ENCODE measurements at places on chromosomes 12 and 14.
A peak's percentile ranks its signal among the peaks of the same experiment; 100 is the strongest.

DNA sequence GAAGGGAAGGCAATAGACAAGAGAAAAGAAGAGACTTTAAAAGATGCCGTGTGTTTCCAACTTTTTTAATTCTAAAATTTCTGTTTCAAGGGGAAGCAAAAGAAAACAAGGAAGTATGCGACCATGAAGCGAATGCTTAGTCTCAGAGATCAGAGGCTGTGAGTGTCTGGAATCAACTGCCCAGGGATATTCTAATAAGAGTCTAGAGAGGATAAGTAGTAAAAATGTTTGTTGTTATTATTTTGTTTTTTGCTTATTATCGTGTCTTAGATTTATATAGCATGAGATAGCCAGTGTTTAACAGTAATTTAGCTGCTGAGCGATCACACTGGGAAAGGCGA lies 421 bp downstream of the FCF1 start:
- no peak for DNase-seq

DNA sequence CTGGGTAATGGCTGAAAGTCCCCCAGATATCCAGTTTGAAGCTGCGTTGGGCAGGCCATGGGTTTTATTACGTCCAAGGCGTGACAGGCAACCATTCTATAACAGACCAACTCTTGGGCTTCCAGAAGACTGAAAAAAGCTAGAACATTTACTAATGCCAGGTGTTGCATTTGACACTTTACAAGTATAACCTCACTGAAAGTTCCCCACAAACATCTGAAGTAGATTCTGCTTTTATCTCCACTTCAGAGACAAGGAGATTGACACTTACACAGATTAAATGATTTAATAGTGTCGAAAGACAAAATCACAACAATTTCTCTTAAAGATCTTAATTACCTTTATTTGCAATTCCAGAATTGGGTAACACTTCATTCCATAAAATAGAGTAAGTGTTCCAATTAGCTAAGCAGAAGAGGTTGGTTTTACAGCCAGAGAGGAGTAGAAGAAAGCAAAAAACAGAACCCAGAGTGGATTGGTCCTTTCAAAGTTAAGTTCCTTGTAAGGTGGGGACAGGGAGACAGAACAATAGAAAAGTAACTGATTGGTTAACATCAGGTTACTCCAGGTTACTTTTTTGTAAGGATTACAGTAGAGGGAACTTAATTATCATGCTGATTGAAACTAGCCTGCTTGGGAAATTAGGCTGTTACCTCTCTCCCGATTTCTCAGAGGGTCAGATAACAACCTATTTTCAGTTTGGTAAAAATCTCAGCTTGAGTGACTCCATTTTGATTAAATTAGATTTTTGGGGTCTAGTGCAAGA lies 11.3 kb downstream of the SOCS2 start:
- no peak for DNase-seq

GRCh38 chr12:102107970-102108369 lies 11.9 kb downstream of the NUP37 start:
- no peak for DNase-seq

DNA sequence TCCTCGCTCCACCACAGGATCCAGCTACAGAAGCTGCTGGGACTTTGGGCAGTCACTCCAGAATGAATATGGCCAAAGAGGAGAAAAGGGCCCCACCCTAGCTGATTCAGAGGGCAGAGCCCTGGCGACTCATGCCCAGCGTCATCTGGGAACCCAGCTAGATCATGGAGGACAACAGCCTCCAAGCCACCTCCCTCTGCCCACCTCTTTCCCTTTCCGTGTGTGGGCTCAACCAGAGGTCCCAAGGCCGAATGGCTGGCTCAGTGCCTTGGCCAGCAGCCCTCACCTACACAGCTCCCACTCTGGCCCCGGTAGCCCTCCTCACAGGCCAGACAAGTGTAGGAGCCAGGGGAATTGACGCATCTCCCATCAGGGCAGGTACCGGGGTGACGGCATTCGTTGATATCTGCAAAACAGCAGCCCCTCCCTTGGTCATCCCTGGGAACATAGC lies 17.4 kb downstream of the ISCA2 start:
- no peak for DNase-seq

GRCh38 chr14:61033855-61034254 lies 52.8 kb downstream of the SLC38A6 start:
- no peak for DNase-seq

GRCh38 chr12:53887006-53887405 lies 51.6 kb upstream of the HOXC13 start:
- no peak for DNase-seq

DNA sequence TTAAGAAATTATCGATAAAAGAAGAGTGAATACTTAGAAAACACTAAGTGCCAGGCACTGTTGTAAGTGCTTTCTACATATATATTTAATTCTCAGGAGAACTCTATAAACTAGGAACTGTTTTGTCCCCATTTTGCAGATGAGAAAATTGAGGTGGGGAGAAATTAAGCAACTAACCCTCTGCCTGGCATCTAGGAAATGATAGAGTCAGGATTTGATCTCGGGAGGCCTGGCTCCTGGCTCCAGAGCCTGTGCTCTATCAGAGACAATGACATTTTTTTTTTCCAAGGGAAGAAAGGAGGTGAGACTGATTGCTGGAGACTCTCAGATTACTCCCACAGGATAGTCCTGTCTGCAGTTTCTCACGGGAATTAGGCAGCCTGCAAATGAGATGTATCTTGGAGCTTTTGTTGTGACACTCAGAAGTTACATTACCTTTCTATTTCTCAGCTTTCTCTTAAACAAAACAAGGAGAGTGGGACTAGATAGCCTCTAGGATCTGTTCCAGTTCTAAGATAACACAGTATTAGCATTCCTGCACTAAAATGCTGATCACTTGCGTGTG lies 1.4 kb upstream of the FAM234B start:
- no peak for DNase-seq

- DNase-seq: no peak
These were observed 39.1 kb upstream of the NUDT4 start for GRCh38 chr12:93338598-93338997.

GRCh38 chr12:84502907-84503787 lies 409.5 kb downstream of the SLC6A15 start:
- peak; percentile 76 for DNase-seq

DNA sequence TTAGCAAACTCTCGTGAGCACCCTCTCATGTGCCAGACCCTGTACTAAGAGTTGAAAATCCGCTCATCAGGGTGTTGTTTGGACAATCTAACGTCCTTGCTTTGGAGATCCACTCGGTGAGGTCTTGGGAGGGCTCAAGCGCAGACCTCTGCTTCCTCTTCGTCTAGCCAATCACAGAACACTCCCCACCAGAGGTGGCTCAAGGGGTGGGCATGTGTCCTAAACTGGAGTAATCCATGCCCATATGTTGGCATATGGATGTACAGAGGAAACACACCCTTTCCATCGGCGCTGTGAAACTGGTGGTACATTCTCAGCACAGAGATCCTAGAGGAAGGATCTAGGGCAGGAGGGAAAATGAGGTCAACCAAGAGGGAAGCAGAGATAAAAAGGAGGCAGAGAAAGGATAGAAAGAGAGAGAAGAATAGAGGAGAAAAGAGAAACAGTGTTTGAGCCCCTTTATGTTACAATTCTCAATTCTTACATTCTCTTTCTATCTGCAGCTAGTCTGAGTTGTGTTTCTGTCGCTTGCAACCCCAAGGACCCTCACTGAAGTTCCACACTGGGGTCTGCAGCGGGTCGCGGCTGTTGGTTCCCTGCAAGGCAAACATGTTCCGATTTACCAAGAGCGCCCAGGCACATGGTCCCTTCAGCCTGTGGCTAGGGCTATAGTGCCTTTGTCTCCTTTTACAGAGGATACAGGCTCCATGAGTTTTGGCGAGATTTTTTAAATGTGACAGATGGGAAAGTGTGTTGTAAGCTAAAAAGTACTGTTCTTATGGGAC lies 40.5 kb downstream of the DLK1 start:
- DNase-seq: no peak

DNA sequence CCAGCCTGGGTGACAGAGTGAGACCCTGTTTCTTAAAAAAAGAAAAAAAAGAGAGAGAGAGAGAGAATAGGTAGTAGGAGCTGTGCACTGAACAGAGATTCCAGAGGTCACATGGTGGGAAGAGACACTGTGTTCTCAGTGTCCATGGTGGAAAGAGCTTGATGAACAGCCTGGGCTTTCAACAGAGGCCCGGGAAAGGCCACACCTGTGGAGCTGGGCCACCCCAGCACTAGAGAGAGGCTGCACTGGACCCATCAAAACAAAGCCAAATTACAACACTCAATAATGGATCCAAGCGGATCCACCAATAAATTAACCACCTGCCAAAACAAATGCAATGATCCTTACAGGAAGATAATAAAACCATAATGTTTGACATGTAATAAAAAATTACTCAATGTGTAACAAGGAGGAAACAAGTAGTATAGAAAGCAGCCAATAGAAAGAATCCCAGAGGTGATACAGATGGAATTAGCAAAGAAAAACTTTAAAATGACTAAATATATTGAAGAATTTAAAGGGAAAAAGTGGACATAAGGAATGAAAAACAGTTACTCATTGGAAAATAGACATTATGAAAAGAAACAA lies 44.8 kb upstream of the BCL2L14 start:
- DNase-seq: no peak

GRCh38 chr12:2335109-2335508 lies 282.3 kb downstream of the CACNA1C start:
- peak; percentile 57 for DNase-seq

- DNase-seq: no peak
These were observed 6.9 kb upstream of the LYZ start for GRCh38 chr12:69341328-69341727.

- DNase-seq: no peak
These were observed 330.7 kb upstream of the DCN start for GRCh38 chr12:91513313-91513712.

- DNase-seq: no peak
These were observed 110.1 kb upstream of the FAR2 start for GRCh38 chr12:29039013-29039412.

GRCh38 chr12:43060742-43061141 lies 471.2 kb upstream of the PRICKLE1 start:
- no peak for DNase-seq

DNA sequence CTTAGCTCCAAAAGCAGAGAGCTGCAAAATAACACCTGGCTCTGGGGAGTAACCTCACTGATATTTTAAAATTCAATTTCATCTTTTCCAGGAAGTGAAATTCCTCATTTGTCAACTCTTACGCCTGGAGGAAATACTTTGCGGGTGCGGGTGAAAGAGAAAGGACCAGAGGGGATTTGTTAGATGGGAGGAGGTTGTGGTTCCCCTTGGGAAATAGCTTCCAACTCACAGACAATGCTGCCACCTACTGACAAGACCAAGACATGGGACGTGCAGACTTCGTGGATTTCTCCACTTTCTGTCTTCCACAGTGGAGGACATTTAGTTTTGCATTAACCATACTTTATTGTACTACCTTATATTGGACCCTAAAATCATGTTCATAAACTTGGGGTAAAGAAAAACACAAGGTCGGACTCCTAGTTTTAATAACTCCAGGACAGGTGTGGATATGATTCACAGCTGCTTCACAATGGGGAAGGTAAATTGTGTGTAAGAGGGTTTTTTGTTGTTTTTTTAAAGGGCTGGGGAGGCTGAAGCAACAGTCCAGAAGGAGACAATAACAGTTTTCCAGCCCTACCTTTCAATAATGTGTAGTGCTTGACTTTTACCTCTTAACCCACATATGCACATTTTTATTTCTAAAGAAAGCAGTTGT lies 10.8 kb downstream of the FBXL14 start:
- DNase-seq: peak; percentile 83

DNA sequence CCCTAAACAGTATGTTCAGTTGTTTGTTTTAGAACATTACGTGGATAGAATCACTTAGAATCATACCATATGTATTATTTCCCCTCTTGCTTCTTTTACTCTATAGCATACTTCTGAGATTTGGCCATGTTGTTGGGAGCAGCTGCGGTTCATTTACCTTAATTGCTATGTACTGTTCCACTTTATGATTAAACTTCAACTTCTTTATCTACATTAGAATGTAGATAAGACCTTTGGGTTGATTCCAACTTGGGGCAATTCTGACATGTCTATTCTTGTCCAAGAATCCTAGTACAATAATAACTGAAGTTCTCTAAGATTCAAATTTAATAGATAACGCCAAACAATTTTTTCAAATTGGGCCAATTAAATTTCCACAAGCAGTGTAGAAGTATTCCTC lies 80.7 kb downstream of the GRIN2B start:
- no peak for DNase-seq

- no peak for DNase-seq
These were observed 304 bp downstream of the KCTD10 start for GRCh38 chr12:109476807-109477184.

GRCh38 chr12:115648463-115648862 lies 629.0 kb downstream of the MED13L start:
- no peak for DNase-seq

GRCh38 chr12:106409878-106410277 lies 52.3 kb downstream of the POLR3B start:
- no peak for DNase-seq

DNA sequence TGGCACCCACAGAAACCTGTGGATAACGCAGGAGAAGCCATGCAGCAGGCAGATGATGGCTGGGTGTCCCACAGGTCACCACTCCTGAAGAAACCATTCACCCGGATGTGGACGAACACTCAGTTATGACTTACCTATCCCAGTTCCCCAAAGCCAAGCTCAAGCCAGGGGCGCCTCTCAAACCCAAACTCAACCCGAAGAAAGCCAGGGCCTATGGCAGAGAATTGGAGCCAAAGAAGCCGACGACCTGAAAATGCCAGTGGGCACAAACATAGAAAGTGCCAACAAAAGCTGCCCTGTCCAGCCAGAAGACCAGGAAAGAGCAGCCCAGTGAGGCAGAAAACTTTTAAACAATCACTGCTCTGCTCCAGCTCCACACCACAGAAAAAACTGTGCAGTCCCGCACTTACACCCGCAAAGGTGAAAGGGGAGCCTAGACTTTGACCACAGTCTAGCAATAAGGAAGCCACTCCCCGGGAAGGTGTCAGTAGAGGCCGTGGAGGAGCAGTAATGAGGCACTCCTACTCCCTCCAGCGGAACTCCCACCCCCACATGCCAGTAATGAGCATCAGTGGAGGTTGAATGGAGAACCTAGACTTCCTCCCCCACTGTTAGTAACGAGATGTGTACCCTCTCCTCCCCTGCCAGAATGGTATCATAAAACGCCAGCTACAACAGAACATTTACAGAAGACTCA lies 6.0 kb upstream of the ACVRL1 start:
- no peak for DNase-seq

GRCh38 chr12:52335598-52336262 lies 14.5 kb upstream of the KRT83 start:
- DNase-seq: no peak

- DNase-seq: peak; percentile 36
These were observed 7.7 kb downstream of the TNFAIP2 start for GRCh38 chr14:103130965-103131364.

- no peak for DNase-seq
These were observed 51.8 kb downstream of the PPP2R5C start for GRCh38 chr14:101813171-101813759.

Measured in NCI-H1417 (cell line).